ENCODE measurements at places on chromosomes 2 and 18.

- no peak for DNase-seq
Measured at GRCh38 chr2:180524499-180524898, 455.9 kb upstream of the UBE2E3 start.

DNA sequence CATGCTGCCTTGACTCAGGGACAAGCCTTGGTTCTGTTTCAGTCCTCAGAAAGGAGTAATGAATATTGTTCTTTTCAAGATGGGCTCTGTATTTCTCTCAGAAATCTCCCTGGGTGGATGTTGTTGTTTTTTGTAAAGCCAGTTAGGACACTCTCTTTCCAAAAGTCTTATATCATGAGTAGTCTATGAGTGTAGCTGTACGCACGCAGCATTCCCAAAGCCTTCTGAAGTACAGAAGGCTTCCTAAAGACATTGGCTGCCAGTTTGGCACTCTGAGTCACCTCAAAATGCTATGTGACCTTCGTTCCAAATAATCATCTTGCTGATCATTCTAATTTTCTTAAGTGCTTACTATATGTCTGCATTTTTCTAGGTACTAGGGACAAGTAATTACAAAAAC is 16.7 kb upstream of the GTF2A1L start:
- no peak for DNase-seq

DNA sequence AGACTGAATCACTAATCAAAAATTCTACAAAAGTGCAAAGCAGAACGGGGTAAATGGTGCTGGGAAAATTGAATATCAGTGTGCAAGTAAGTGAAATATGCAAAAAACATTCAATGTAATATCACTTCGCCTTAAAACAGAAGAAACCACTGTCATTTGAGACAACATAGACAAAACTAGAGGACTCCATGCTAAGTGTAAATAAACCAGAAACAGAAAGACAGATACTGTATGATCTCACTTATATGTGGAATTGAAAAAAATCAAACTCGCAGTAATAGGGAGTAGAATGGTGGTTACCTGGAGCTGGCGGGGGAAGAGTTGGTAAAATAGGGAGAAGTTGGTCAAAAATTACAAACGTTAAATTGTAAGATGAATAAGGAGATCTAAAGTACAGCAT is 1420.0 kb upstream of the CDH2 start:
- no peak for DNase-seq

DNA sequence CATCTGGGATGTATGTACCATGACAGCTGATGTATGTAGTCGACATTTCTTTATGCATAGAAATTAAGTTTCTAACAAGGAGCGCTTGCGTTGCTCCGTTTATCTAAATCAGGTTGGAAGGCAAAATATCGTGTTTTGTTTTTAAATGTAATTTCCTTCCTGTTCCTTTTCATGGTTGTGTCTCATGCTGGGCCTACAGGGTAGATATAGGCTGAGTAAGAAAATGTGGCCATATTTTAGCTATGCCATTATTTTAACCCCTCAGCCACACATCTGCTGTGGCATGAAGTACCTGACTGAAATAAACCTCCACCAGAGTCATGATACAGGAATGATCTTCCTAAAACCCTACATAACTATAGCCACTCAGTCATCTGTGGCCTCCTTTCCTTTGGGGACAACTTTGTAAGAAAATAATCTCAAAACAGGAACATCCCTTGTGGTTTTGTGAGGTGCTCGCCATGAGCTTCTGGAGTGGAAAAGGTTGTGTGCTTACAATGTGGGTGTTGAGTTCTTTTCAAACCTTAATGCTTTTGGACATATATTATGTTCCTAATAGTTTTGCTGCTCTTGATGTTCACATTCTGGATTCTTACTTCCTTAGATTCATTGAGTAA is 214.3 kb downstream of the FAM210A start:
- DNase-seq = no peak

GRCh38 chr2:95359031-95359430 is 43.5 kb upstream of the FAHD2A start:
- no peak for DNase-seq

DNA sequence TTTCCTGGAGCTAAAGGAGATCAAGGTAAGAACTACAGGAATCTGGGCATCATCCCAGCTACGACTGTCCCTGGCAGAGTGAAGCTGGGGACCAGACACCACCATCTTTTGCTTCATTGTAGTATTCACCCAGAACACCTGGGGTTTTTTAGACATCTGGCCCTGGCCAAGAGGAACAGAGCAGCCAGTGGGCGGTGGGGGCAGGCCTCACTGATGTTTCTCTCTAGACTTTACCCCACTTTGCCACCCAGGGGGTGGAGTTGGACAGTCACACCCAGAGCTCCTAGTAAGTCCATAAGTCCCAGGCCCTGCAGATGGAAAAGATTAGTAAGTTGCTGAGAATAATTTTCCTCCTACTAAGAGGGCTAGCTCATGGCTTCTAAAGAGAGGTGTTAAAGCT is 39.6 kb downstream of the MARCO start:
- DNase-seq = no peak

DNA sequence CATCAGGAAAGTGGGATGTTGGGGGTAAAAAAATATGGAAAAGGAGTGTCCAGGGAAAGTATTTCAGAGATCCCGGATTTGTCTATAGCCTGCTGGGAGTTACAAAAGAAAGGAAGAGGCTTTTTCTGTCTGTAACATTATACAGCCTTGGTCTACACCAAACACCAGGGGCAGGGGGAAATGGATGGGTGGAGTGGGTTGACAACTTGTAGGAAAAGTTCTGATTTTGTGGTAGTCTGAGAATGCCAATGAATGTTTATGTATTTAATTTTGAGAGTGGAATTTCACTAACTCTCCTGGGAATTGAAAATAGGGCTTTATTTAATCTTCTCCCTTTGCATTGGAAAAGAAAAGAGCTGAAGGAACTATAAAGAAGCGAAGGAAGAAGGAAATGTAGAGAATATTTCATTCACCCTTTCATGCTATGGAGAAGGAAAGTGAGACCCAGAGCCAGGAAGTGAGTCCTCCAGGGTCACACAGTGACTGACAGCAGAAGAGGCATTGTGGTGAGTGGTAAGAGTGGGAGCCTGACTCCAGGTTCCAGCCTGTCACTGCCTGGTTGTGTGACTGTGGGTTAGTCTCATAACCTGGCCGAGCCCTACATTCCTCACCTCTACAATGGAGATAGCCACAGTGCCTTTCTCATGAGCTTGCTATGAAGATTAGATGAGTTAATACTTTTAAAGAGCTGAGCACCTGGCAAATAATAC is 346.3 kb upstream of the TNP1 start:
- DNase-seq = no peak

DNA sequence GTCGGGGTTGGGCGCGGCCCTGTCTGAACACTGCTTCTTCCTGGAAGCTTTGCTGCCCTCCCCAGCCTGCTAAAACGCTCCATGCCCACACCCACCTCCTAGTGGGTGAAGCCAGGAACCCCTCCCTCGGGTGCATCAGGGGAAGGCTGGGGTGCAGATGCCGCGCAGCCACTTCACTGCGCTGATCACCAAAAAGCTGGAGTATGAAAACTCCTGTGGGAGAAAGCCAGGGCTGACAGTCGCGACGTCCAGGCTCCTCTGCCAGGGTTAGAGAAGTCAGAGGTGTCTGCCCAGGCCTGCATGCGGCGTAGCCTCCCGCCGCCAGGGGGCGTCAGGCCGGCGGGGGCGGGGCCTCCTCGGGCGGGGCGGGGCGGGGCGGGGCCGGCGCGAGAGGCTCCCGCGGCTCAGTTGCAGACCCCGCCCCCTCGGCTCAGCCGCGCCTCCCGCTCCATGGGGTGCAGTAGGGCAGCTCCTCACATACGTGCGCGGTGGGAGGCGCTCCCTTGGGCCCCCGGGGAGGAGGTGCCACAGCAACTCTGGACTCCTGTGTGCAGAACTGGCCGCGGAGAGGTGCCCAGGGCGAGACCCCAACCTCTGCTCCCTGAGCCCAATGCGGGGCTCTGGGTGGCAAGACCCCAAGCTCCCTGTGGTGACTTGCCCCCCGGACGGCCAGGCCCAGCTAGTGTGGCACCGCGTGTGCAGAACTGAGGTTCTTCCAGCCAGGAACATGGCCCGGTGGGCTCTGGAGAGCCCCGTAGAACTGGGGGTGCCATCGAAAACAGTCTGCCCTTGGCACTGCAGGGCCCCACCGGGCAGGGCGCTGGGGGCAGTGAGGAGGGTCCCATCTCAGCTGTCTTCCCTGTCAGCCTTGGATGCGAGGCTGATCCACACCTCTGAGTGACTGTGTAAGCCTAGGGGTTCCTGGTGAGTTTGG is 1.8 kb upstream of the RNPEPL1 start:
- peak; percentile 94 for DNase-seq

DNA sequence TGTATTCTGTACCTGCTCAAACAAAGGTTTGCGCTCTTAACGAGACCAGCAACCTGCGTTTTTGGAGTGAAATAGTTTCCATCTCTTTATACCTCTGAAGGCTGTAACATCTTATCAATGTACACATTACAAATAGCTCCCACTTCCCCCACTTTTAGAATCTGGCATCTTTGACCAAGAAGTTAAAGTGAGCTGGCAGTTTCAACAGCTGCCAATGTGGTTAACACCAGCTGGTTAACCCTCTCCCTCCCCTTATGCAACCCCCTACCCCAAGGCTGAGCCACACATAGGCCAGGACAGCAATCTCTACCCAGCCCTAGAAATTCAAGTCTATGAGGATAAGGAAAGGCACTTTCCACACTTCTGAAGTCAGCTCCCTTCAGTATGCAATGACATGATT is 2.2 kb upstream of the SERTAD2 start:
- no peak for DNase-seq

DNA sequence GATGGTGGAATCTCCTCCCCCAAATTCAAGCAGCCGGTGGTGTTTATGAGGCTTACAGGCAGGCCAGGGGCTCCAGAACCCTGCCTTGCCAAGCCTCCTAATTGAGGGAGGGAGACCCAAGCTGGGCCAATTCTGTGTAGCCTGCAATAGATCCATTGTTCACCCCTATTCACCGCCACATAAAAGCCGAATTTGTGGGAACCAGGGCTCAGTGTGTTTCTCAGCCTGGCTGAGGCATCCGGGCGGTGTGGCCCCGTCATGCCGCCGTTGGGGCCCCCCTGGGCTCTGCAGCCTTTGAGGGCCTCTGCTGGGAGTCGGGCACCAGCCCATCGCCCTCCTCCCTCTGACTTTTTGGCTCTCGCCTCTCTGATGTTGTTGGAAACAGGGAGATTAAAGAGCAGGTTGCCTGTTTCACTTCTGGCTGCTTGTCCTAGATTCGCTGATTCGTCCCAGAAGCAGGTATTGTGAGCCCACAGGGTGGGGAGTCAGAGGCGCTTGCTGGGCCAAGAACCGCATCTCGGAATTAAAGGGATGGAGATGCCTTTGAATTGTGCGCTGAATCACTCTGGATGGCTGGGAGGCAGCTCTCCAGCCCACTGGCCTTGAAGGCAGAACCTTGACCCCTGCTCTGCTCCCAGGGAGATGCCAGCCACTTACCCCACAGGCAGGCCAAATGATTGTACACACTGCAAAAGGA is 14.7 kb upstream of the OTOS start:
- DNase-seq = no peak

DNA sequence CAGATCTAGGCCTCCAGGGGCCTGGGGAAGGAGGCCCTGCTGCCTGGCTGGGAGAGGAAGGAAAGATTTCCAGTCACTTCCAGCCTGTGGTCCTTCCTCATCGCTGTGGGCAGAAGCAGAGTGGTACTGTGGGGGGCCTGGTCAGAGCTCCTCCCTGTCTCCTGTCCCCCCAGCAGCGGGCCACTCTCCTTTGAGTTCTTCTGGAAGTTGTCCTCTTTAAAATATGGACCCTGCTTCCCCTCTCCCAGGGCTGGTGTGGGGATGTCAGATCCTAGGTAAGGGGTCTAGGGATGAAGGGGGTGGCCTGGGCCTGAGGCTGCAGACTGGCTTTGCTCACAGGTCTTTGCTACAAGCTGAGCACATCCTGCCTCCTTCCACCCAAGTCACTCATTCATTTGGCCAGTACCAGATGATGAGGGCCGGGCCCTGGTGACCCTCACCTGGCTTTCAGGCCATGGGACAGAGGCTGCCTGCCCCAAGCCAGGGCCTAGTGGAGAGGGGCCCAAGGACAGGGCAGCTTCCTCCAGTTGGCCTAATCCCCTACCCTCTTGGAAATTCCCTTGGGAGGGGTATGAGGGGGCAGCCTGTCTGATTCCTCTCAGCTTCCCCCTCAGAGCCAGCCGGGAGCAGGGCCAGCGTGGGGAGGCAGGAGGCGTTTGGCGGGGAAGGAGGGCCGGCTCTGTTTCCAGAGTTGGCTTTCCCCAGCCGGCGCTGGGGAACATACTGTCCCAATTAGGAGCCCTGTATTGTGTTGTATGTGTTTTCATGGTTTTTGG is 231.9 kb downstream of the DYSF start:
- DNase-seq = no peak

- DNase-seq = no peak
Measured at GRCh38 chr18:52442686-52443085, 102.7 kb downstream of the DCC start.

- DNase-seq = no peak
Measured at GRCh38 chr2:219405451-219405850, 12.7 kb upstream of the DES start.

DNA sequence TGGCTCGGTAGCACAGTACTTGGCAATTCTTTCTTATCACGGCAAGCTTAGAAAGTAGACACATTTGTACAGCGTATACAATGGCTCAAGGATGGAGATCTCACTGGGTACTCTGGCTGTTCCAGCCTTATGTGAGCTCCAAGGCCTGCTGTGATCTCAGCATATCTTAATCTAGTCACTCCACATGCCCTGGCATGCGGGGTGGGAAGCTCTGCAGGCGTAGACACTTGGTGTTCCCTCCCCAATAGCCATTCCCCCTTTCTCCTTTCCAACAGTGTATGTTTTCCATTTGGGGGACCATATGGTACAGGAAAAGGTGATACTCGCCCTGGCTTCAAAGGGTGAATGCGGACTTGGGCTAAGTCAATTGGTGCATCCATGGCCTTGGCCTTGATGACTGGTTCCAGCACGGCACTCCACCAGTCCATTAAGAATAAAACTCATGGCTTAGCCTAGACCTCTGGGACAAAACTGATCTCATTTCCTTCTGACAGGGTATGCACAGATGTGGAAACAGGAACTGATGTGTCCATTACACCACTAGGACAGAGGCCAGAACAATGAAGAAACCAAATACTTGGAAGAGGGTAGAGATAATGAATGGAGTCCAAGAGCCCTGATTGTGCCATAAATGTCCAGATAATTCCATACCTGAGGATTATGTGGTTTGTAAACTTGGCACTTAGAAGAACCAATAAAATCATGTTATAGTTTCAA is 28.4 kb downstream of the TGIF1 start:
- no peak for DNase-seq

- DNase-seq = no peak
Measured at GRCh38 chr2:3041841-3042600, 335.6 kb downstream of the EIPR1 start.

GRCh38 chr2:37323176-37323780 is 1.4 kb downstream of the PRKD3 start:
- no peak for DNase-seq

DNA sequence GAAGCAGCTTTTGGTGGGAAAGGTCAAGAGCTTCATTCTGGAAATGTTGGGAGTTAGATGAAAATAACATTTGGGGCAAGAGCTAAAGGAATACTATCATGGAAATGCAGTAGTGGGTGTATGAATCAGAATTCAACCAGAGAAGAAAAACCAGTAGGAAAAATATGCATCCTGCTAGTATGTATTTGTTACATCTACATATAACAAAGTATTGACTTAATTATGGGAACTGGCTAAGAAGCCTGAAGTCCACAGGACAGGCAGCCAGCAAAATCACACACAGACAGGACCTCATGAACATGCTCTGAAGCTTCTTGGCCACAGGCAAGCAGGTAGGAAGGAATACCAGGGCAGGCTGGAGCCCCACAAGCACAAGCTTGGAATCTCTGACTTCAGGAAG is 185.8 kb downstream of the FBXO15 start:
- no peak for DNase-seq
